ENCODE measurements at places on chromosomes 2 and 18. TPM values are rescaled to one million over a fixed set of nuclear protein-coding genes. Genes with fewer than 3 reads are reported as not detected.

Gene RTP5
- polyA plus RNA-seq, result 0.93 TPM

Gene MOGAT1
- not detected for polyA plus RNA-seq

Gene TDRD15
- polyA plus RNA-seq, result 0.06 TPM

Gene TRABD2A
- polyA plus RNA-seq, result 8.6 TPM

Gene TMEFF2
- polyA plus RNA-seq, result not detected

Gene PSD4
- 74.3 TPM for polyA plus RNA-seq

Gene BIRC6
- 18.3 TPM for polyA plus RNA-seq

Gene RFX8
- 0.12 TPM for polyA plus RNA-seq

- DNase-seq, result no peak
Observed at GRCh38 chr2:106143495-106144215, 50.4 kb downstream of the UXS1 start.

DNA sequence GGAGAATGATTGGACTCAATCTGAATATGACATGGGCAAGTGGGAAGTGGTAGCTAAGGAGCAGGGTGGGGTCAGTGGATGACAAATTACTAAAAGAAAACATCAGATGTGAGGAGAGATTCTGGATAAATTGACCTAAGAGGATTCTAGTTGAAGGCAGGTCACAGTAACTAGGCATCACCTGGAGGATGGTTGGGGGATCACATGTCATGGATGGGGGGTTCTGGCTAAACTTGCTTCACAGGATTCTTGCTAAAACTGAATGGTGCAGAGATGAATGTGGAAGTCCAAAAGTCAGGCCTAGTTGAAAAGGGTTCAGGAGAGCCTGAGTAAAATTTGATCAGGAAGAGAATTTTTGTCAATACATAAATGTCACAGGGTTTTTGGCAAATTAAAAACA lies 18.3 kb downstream of the CLHC1 start:
- no peak for DNase-seq

DNA sequence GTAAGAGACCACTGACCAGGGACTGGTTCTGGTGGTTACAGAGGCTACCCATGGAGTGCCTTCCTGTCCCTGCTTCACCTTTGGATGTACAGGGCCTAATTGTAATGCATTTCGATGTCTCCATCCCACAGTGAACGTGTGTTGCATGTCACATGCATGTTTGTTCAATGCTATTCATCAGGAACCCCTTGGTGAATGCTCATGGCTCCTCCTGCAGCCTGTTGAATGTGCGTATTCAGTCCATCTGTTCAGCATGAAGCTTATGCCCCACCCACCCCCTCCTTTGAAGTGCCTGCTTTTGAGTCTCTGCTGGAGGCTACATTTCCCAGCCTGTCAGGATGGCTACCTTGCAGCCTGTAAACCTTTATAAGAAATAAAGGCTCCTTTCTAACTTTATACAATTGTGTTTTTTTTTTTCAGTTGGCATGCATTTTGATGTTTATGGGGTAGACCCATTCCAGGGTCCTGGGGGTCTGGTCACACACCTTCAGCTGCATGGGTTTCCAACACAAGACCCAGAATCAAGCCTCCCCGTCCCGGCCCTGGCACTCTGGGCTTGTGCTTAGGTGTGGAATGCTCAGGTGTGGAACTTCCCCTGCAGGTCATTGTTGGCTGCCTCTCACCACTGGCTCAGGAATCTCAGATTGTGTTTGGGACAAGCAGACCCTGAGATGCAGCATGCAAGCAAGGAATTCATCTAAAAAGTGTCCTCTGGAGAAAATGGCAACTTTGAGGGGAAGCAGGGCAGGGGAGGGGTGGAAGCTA lies 238.8 kb upstream of the HDAC4 start:
- no peak for DNase-seq

DNA sequence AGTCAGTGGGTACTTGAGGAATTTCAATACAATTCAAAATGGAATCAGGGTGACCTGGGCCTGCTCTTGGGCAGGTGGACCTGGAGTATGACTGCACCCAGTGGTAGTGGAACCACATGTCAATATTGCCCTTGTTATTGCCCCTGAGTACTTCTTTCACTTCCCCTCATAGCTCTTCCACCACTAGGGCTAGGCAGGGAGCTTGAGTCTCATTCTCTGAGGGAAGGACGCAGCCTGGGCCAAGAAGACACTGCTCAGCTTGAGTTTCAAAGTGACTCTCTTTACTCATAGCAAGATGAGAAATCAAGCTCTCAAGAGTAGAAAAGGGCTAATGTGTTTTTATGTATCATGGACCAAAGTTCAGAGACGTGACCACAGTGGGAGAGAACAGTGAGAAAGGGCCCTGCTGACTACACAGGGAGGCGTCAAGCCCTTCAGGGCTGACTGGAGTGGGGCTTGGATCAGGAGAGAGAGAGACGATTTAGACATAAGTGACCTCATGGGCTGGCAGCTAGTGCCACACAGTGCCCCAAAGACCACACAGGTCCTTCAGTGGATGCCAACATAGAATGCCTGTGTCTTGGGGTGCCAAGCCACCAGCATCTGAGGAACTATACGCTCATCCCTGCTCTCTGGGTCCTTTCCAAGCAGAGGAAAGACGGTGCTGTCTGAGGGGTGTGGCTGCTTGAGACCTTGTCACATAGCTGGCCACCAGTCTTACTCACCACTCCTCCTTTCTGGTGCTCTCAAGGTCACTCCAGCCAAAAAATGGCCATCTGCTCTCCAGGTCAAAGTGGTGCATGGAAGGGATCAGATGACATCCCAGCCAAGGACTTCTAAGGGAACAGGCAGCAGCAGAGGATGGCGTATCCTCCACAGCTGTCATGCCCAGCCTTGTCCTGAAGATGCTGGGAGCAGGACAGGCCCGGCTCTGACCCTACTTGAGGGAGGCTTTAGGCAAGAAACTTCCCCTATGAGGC lies 13.0 kb downstream of the PTMA start:
- DNase-seq, result no peak

- no peak for DNase-seq
Observed at GRCh38 chr18:75937306-75937705, 509.8 kb upstream of the SMIM21 start.

- no peak for DNase-seq
Observed at GRCh38 chr2:73827018-73827417, 1.7 kb upstream of the STAMBP start.

GRCh38 chr2:218006741-218007140 lies 3.9 kb upstream of the TNS1 start:
- no peak for DNase-seq

DNA sequence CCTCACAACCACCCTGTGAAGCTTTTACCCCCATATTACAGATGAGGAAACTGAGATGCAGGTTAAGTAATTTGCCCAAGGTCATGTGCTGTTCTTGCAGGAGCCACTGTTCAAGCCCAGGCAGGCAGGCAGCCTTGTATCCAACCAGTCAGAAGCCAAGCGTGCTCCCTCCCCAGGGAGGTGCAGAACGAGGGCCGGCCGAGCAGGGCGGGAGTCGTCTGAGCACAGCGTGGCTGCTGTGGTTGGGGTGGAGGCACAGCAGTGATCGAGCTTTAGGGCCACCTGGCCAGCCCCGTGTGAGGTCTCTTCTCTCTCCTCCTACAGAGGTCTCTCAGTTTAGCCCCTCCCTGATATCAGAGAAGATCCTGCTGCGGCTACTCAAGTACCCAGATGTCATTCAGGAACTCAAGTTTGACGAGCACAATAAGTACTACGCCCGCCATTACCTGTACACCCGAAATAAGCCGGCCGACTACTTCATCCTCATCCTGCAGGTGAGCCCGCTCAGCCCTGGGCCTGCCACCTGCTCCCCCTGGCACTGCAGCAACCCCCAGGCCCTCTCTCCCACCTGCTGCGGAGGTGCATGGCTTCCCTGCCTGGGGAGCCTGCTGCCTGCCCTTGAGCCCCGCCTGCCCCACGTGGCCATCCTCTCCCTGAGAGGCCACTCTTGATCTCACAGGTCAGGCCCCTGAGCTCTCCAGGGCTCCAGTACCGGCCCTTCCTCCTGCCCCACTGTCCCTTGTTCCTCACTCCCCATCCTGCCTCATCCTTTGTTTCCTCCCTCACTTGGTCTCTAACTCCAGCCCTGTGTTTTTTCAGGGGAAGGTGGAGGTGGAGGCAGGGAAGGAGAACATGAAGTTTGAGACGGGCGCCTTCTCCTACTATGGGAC lies 17.1 kb upstream of the CNNM3 start:
- peak; percentile 70 for DNase-seq

GRCh38 chr18:48031641-48032040 lies 101.2 kb upstream of the SMAD2 start:
- DNase-seq, result peak; percentile 61

DNA sequence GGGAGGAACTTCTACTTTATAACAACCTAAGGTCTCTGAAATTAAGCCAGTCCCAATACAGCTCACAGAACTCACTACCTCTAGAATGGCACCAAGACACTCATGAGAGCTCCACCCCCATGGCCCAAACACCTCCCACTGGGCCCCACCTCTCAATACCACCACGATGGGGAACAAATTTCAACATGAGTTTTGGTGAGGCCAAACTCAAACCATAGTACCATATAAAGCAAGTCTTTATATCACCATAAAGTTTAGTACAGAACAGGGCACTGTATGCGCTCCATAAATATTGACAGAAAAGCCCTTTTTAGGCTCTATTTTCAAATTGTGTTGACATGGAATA lies 3.3 kb downstream of the AFG3L2 start:
- DNase-seq, result no peak

DNA sequence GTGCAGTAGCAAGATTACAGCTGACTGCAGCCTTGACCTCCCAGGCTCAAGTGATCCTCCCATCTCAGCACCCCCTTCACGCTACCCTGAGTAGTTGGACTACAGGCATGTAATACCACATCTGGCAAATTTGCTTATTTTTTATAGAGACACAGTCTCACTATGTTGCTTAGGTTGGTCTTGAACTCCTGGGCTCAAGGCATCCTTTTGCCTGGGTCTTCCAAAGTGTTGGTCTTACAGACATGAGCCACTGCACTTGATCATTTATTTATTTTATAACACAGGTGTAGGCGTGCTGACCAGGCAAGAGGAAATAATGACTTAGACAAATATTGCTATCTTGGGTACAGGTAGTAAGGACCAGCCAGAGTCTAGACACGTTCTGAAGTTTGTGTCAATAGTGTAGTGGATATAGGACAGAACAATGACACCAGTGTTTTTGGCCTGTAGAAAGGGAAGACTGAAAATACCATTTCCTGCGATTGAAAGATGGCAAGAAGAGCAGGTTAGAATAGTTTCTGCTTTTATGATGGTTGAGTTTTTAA lies 71.0 kb upstream of the THUMPD2 start:
- no peak for DNase-seq

DNA sequence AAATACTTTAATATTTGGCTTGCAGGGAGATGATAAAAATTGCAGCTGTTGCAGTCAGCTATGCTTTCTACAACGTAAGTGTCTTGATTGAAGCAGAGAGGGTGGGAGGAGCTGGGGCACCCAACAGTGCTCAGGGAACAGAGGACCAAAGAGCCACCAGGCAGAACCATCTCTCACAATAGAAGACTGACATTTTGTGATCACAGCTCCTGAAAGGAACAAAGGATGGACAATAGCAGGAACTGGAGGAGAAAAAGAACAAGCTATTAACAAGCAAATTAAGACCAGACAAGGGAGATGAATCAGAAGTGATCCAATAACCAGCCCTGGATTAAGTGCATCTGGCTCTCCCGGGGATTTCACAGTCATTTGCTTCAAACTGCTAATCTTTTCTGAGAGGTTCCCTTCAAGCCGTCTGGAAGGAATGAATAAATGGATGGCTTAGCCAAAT lies 65.7 kb upstream of the SMAD2 start:
- DNase-seq, result no peak

DNA sequence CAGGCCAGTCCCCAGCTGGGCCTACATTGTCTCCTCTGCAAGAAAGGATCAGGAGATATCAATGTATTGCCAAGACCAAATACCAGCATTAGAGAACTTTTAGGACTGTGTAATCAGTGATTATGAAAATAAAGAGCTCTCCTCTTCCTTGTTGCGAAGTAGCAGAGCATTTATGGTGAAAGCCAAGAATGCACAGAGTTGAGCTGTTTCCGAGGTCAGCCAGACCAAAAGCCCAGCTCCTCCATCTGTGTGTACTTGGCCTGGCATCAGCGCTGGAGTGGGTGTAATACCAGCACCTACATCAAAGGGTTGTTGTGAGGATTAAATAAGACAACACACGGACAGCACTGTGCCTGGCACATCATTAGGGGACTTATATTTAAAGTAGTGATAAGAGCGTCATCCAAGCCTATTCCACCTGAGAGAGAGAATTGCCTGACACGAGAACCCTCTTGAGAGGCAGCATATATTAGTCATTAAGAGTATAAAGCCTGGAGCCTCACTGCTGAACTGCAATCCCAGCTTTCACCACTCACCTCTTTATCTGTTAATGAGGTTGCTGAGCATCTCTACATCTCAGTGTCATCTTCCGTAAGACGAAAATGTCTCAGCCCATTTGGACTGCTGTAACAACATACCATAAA lies 7.4 kb upstream of the SLC16A14 start:
- DNase-seq, result no peak

DNA sequence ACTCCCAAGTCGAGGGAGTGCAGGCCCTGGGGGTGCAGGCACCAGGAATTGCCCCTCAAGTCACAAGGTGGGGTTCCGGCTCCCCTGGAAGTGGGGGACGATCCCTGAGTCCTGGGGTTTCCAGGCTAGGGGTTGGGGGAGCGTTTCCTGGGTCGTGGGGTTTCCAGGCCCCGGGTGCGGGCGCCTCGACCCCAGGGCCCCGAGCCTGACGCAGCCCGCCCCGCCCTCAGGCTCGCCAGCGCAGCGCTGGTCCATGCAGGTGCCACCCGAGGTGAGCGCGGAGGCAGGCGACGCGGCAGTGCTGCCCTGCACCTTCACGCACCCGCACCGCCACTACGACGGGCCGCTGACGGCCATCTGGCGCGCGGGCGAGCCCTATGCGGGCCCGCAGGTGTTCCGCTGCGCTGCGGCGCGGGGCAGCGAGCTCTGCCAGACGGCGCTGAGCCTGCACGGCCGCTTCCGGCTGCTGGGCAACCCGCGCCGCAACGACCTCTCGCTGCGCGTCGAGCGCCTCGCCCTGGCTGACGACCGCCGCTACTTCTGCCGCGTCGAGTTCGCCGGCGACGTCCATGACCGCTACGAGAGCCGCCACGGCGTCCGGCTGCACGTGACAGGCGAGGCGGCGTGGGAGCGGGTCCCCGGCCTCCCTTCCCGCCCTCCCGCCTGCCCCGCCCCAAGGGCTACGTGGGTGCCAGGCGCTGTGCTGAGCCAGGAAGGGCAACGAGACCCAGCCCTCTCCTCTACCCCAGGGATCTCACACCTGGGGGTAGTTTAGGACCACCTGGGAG lies 12.0 kb downstream of the SIGLEC15 start:
- DNase-seq, result peak; percentile 89

- DNase-seq, result no peak
Observed at GRCh38 chr2:171309455-171310286, 124.1 kb downstream of the METTL8 start.

- DNase-seq, result no peak
Observed at GRCh38 chr18:61664419-61665084, 228.3 kb downstream of the RNF152 start.

- no peak for DNase-seq
Observed at GRCh38 chr2:135874777-135875365, 1.4 kb downstream of the MCM6 start.

GRCh38 chr2:207423886-207424285 lies 105.9 kb upstream of the CREB1 start:
- no peak for DNase-seq

GRCh38 chr2:163255086-163255485 lies 416.5 kb upstream of the KCNH7 start:
- DNase-seq, result no peak

- no peak for DNase-seq
Observed at GRCh38 chr2:129806317-129806716, 173.1 kb upstream of the RAB6C start.
